H54 (cell line): ENCODE measurements at places on chromosomes 3 and 15.

DNA sequence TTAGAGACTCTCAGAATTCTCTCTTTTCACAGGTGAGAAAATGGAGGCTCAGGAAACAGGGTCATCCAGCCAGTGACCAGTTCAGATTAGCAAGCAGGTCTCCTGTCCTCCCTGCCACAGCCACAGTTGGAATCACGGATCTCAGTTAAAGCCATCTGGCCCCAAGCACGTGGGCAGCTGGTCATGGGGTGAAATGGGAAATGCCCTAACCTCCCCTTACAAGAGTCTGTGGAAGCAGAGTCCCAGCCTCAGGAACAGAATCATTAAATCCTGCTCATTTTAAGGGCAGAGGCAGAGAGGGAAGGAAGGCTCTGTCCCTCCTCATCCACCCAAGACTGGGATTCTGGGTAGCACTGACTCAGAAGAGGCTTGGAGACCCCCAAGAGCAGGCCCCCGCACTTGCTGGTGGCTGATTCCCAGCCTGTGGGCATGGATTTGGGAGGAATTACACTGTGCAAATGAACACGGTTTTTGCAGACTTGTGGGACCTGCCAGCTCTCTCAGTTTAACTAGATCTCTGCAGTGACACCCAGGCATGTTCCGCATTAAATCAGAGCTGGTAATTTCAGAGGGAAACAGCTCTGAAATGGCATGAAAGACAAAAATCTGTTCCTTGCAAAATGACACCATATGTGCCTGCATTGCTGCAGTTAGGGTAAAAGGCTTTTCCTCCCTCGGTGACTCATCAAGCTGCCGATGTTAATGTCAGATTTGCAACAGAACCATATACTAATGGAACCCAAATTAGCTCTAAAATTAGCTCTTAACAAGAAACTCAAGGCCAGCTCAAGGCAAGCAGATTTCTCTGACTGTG is 89.0 kb downstream of the BDH1 start:
- DNase-seq = peak; percentile 65

- no peak for DNase-seq
Observed at GRCh38 chr3:85258819-85259218, 300.0 kb downstream of the CADM2 start.

DNA sequence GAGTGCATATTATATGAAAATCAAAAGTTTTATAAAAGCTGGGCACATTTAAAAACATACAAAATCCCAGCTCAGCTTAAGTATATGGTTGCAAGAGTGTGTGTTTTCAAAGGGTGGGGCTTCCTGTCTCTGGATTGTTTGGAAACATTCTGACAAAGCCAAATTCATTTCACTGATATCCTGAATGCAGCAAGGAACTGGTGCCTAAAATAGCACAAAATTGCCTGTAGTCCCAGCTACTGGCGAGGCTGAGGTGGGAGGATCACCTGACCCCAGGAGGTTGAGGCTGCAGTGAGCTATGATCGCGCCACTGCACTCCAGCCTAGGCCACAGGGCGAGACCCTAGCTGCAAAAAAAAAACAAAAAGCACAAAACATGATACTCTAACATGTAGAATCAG is 13.0 kb upstream of the TJP1 start:
- DNase-seq = no peak

DNA sequence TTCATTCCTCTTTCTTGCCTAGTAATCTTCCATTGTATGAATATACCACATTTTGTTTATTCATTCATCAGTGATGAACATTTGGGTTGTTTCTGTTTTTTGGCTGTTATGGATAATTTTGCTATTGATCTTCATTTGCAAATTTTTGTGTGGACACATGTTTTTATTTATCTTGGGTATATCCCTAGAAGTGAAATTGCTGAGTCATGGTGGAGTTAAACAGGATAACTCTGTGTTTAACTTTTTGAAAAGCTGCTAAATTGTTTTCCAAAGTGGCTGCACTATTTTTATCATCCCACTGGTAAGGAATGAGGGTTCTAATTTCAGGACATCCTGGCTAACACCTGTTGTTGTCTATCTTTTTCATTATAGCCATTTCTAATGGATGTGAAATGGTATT is 74.6 kb upstream of the ARL6 start:
- no peak for DNase-seq

GRCh38 chr3:185825006-185825638 is at the start of gene IGF2BP2:
Gene IGF2BP2, minus strand, starts transcription at chr3:185825042. Its CDS starts 82 bp downstream, at chr3:185824960.
- peak; percentile 80 for DNase-seq
